ENCODE measurements at places on chromosomes 3 and 15.
A peak's percentile ranks its signal among the peaks of the same experiment; 100 is the strongest.

DNA sequence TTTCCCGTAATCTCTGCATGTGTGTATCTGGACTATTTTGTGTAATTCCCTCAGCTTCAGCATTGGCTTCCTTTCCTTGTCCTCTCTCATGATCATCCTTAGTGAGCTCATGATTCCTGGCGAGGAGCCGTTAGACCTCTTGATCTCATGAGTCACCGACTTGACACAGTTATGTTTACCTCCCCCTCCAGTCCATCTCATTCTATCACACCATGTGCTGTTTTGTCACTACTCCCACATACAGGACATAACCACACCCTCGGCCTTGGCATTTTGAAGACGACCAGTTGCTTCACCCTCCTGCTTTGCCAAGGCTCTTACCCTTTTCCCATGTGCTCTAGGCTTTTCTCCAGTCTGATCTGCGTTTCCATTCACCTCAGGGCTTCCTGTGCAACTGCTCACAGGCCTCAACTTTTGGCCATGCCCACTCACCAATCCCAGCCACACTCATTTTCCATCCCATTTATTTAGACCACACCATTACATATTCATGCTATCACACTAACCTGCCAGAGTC is 41.5 kb downstream of the CP start:
- peak; percentile 70 for DNase-seq

GRCh38 chr15:57609805-57610529 is 18.3 kb downstream of the MYZAP start:
- DNase-seq: no peak

GRCh38 chr15:52858782-52859176 is 68.6 kb upstream of the ONECUT1 start:
- DNase-seq: no peak

DNA sequence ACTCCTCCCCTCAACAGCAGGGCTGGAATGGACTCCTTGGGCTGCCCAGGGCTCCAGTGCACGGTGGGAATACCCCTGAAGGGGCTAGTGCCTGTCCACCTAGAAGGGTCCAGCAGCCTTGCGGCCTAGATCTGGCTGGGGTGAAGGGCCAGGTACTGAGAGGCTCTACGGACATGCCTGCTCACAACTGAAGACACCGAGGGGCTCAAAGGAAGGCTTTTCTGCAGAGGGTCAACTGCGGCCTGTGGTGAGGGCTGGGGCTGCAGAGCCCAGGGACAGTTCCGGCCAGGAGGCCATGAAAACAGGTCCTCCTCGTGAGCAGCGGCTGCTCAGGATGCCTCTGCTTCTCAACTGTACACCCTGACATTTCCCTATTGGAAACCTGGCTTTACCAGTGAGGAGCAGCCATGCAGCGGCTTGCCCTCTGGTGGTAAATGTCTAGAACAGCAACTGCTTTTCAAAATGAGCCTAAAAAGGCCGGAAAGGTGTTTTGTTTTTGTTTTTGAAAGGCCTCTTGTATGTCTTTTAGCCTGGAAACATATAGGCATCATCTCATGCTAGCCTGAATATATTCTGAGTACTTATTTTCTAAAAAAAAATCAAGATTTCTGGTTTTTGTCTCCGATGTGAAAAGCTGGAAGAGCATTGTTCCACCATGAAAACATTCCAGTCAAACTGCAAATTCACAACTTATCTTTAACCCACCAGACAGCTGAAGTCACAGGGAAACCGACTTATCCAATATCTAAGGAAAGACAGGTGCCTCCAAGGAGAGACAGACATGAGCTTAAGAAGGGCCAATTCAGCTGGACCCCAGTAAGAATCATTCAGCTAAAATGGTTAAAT is 163.4 kb downstream of the KLF13 start:
- no peak for DNase-seq

GRCh38 chr3:133925960-133926735 is 30.5 kb upstream of the RAB6B start:
- no peak for DNase-seq

DNA sequence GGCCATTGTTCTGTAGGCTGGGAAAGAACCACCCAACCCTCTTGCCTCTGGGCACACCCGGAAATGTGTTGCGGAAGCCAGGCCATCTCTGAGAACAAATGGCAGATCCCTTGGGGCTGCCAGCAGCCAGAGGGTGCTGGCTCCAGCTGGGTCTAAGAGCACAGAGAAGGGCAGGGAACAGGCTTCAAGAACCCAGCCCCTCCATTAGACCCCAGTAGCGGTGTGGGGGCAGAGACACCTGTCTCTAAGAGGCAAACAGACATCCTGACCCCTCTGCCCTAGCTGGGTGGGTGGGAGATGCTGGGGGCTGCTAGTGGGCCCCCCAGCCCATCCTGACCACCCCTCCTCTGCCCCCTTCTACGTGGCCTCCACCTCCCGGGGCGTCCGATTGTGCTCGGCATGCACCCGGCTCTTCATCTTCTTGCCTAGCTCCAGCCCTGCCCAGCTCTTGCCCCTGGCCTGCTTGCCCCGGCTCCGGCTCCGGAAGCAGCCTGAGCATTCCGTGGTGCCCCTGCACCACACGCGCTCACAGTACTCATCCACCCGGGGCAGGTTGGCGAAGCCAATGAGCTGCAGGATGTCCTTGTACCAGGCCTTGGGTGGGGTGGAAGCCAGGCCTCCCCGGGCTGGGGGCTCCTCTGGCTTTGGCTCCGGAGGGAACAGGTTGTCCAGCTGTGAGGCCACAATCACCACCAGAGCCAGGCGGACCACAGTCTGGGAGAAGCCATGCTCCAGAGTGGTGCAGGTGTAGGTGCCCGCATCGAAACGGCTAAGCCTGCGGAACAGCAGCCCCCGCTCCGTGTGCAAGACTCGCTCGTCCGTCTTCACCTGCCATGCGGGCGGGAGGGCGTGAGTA is 9.4 kb downstream of the SEMA3G start:
- DNase-seq: no peak

GRCh38 chr3:165837058-165837525 is at the start of gene BCHE:
Gene BCHE (minus strand): TSS chr3:165837423. CDS start chr3:165831033, 6,390 bp downstream.
- DNase-seq: peak; percentile 92

DNA sequence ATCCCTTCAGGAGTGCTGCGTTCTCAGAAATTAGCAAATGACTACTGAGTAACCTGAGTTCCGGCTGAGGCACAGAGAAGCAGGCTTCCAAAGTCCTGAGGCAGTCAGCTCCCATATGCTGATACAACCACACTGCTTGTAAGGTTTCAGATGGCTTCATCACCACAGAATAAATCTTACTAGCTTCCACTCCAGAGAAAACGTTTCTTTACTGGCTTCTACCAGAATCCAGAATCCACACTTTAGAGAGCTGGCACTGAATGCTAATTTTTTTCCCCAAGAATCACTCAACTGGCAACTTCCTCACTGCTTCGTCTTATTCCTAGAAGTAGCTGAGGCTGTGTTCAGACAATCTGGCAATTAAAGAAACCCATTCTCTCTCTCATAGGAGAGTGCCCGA is 21.4 kb downstream of the TAMM41 start:
- no peak for DNase-seq

- no peak for DNase-seq
Measured at GRCh38 chr15:25972141-25972675, 109.1 kb upstream of the ATP10A start.

DNA sequence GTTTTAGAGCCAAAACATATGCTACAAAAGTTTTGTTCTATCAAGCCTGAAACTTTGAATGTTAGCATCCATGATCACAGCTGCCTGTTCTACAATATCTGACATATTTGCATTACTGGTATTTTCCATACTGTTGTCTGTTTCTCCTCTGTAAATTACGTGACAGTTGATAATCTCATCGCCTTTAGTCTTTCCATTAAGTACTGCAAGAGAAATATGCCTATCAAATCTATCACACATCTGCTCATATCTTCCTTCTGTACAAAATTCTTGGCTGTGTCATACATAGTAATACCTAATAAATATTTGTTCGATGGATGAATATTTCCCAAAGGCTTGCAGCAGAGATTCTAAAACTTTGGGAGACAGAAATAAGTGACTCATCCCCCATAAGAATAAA is 717.3 kb downstream of the OTOL1 start:
- no peak for DNase-seq

- DNase-seq: no peak
Measured at GRCh38 chr3:193240436-193240849, 579 bp upstream of the PLAAT1 start.

GRCh38 chr15:93348711-93349545 is 259.9 kb upstream of the RGMA start:
- DNase-seq: no peak

GRCh38 chr3:132605374-132605792 is 8.3 kb downstream of the ACKR4 start:
- no peak for DNase-seq

GRCh38 chr15:34861214-34861613 is 65.9 kb upstream of the ACTC1 start:
- DNase-seq: no peak

GRCh38 chr3:118144919-118145318 is 889.7 kb downstream of the IGSF11 start:
- no peak for DNase-seq

GRCh38 chr3:146449076-146449475 is 20.3 kb downstream of the PLSCR2 start:
- DNase-seq: no peak
